HFF-Myc (cell line): ENCODE measurements at places on chromosomes 11 and 22.

DNA sequence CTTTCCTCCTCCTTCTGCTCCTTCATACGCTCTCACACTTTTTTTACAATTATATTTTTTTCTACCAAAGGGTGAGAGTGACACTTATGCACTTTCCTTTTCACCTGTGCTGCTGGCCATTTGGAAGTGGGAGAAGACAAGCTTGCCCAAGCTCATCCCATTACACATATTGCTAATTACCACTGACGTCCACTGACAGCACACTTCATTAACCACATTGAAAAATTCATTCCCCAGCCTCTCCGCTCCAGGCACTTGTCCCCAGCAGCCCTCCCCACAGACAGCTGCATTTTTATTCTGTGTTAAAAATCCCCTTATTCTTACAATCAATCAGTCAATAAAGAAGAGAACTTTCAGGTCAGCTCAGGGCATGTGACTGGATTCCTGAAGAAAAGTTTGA is 175.1 kb downstream of the LRRC4C start:
- DNase-seq, result no peak

DNA sequence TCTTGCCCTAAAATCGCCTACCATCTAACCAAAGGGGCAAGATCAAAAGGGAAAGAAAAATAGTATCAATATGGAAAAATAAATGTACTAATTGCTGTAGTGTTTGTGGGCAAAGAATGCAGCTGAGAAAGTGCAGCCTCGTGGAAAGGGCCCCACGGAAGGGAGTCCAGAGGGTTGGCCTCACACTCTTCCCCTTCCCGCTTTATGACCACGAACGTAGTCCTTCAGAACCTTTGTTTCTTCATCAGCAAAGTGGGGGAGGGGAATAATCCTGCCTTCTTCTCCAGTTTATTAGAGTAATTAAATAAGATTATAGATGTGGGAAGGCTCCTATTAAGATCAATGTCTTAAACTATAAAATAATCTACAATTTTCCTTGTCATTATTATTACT is 41.0 kb downstream of the FLI1 start:
- no peak for DNase-seq

DNA sequence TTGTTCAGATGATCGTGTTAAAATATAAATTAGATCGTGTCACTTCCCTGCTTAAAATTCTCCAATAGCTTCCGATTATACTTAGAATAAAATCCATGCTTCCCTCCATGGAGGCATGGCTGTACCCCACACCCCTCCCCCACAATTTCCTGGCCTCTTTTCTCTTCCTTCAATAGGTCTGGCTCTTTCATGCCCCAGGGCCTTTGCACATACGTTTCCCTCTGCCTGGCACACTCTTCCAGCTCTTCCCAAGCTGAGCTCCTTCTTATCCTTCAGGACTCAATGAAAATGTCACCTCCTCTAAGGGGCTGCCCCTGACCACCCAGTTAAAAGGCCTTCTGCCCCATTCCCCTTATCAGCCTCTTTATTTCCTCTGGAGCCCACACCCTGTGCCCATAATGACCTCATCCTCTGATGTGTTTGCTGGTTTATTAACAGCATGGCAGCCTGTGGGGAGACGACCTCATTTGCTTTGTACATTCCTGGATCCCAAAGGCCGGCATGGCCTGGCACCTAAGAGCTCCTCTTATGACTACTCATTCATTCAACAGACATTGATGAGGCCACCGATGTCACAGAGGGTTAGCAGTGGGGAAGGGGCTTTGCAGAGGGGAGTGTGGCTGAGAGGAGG is 9.0 kb upstream of the FLRT1 start:
- no peak for DNase-seq

DNA sequence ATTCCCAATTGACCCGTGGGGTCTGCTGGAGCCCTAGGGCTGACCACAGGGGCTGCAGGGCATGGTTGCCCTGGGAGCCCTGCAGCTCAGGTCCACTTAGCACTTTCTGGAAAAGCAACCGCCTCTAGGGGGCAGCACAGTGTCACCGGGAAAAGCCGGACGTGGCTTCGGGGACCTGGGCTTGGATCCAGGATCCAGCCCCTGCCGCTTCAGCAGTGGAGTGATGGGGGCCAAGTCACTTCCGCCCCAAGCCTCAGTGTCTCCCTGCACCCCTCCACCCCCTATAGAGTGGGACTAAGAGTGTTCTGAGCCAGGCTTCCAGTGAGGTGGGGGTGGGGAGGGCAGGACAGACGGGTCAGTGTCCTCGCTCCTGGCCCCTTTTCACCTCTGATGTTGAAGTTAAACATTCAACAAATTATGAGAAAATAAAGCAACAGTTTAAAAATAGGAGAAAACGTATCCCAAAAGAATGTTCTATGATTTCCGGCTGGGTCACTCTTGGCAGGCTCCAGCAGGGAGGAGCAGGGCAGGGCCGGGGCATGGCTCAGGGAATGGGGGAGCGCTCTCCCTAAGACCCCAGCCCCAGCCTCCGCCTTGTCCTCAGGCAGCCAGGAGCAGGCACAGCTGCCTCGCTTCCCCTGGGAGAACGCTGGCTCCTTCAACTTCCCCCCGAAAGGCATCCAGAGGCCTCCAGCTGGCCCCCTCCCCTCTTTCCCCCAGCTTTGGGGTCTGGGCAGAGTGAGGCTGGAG is 96.5 kb upstream of the FGF3 start:
- DNase-seq, result peak; percentile 19

DNA sequence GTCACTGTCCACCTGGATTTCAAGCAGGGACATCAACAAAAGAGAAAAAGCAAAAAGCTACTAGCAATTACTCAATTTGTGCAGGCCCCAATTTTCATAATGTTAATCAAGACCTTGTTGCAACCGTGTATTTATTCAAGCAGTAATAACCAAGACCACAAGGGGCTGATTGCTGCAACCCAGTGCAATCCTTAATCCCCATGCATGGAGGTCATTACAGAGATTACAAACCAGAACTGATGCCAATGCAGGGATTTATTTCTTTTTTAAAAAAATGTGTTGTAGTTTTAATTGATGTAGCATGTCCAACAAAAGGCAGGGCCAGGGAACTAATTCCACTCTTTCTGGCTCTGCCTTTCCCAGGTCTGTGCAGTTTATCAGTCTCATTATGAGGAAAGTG is 18.4 kb downstream of the TECTA start:
- DNase-seq, result no peak

DNA sequence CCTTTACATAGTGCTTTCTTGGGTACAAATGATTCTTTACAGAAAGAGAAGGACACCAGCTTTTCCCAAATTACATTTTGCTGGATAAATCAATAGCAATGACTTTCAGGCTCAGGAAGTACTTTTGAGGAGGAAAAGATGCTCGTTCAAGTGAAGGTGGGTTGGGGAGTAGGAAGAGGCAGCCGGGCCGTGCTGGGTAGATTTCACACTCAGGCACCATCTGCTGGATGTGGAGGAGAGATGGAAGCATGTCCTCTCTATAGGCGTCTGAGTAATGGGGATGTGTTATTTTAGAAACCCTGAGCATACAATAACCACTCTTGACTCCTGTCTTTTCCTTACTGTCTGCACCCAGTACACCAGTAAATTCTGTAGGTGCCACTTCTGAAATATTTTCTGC is 152.3 kb upstream of the LARGE1 start:
- no peak for DNase-seq

DNA sequence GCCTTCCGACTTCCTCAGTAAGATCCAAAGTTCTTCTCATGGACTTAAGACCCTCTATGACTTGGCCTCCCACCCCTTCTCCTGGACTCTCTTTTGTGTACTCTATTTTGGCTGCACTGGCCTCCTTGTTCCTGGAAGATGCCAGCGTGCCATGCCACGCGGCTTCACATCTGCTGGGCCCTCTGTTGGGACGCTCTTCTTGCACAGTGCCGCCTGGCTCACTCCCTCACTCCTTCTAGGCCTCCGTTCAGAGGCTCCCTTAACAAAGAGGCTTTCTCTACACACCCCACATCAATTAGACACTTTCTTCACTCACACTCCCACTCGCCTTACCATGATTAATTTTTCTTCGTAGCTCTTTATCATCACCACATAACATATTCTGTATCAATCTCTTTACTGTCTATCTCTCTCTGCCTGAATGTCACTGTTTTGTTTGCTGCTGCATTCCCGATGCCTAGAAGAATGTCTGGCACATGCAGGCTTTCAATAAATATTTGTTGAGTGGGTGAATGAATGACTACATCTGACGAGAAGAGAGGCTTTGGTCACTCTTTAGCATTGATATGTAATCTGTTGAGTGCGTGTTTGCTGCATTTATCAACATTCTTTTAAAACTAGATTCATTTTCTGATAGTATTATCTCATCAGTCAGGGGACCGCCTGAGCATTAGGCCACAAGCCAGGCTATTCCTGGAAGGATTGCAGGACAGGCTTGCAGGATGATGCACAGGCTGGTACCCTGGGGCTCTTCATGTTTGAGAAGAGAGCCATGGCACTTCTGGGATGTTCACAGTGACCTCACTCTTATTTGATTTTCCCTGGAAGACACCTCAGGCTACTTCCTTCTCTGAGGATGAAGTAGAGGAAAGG is 60.6 kb upstream of the AMPD3 start:
- no peak for DNase-seq

GRCh38 chr22:40409613-40410113 is 39.3 kb downstream of the SGSM3 start:
- DNase-seq, result no peak

- DNase-seq, result no peak
Observed at GRCh38 chr11:66967670-66968425, 7.3 kb upstream of the C11orf86 start.

DNA sequence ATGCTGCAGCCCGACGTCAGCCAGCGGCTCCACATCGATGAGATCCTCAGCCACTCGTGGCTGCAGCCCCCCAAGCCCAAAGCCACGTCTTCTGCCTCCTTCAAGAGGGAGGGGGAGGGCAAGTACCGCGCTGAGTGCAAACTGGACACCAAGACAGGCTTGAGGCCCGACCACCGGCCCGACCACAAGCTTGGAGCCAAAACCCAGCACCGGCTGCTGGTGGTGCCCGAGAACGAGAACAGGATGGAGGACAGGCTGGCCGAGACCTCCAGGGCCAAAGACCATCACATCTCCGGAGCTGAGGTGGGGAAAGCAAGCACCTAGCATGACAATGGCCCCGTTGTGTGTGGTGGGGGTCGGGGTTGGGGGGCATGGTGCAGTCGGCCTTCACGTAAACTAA is 1.0 kb downstream of the TSSK2 start:
- DNase-seq, result no peak

DNA sequence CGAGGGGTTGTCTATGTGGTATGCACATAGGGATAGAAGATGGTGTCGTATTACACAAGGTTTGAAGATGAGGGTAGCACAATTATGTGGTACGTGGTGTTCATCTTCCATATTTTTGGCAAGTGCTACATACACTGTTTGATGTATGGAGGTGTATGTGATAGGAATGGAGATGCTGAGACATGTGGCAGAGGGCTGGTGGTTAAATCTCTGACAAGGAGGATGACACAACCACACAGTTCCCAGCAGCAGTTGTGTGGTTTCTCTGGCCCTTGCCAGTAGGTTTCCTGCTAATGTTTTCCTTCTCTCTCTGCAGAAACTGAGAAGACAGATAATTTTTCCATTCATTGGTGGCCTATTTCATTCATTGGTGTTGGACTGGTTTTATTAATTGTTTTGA is 17.0 kb downstream of the NCR3LG1 start:
- DNase-seq, result no peak

- DNase-seq, result no peak
Observed at GRCh38 chr11:62245271-62245753, 3.3 kb downstream of the SCGB1D2 start.

DNA sequence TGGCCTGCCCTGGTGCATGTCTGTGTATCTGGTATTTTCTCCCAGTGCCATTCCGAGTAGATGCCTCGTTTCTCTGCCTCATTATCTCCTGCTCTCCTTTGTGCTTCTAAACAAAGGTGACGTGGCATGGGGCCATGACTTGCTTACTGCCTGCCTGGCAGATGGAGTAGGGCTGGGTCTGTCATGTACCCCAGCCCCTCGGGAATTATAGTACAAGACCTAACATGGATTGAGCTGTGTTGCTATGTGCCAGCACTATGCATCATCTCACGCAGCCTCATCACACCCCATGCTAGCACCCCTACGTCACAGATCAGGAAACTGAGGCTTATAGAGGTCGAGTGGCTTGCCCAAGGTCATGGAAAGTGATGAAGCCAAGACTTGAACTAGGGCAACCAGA is 88.1 kb downstream of the GALNT18 start:
- no peak for DNase-seq
